ENCODE measurements at places on chromosomes 5 and 9. TPM values are rescaled to one million over a fixed set of nuclear protein-coding genes. Genes with fewer than 3 reads are reported as not detected.
A peak's percentile ranks its signal among the peaks of the same experiment; 100 is the strongest.

DNA sequence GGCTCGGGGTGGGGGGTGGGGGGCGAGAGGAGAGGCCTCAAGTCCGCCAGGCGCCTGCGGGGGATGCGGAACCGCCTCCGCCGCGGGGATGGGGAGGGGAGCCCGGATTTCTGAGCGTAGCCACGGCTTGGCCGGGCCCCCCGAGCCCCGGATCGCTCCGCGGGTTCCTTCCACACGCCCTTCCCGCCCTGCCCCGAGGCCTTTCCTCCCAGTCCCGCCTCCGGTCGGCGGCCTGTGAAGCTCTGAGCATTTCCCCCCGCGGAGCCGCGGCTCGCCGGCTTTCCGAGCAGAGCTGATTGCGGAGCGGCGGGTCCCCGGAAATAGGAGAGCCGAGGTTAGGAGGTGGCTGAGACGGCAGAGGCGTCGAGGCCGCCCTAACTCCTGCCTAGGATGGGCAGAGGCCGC lies 6.1 kb downstream of the IRX4 start:
- DNase-seq = no peak

- no peak for DNase-seq
Measured at GRCh38 chr5:81760521-81760920, 9.6 kb upstream of the SSBP2 start.

GRCh38 chr9:35928591-35929452 lies 19.5 kb downstream of the SPAAR start:
- no peak for DNase-seq

- DNase-seq = no peak
Measured at GRCh38 chr9:130732136-130732535, 38.6 kb downstream of the EXOSC2 start.

SPEF2 gene
- total RNA-seq = 17.6 TPM

REEP2 gene
- 0.80 TPM for total RNA-seq

FBLL1 gene
- not detected for total RNA-seq

GRCh38 chr5:160904591-160904990 lies 52.6 kb upstream of the ATP10B start:
- DNase-seq = no peak

PARP8 gene
- total RNA-seq = 54.6 TPM

DNA sequence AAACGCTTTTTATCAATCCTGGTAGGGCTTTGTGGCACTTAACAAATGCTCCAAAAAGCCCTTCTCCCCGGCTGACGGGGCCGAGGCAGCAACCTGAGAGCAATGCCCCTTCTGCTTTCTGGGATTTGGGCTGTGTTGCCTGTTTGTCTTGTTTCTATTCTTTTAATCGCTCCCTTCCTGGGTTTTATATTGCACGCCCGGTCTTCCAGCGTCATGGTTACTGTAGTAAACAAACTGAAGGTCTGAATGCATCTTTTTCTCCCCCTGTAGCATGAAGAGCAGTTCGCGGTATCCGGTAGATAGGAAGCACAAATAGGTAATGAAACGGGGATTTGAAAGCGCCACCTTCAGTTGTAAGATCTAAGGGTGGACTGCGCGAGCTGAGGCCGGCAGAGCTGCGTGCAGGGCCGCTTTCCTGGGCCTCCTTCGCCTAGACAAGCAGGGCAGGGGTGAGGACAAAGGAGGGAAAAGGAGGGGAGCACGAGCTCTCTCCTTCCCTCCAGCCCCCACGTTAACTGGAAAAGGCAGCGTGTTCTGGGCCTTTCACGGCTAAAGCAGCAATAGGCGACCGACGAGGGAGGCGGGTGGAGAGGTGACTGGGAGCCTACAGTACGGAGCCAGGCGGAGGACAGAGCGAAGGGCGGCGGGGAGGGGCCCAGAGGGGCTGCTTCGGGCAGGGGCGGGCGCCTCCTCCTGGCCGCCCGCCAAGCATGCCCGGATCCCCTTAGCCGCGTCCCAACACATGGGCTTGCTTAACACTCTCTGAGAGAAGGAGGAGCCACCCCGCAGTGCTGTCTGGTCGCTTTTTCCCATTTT lies 49.3 kb upstream of the ZNF366 start:
- peak; percentile 77 for DNase-seq

GRCh38 chr5:73757416-73757815 lies 131.4 kb downstream of the ARHGEF28 start:
- no peak for DNase-seq

ZNF879 gene
- total RNA-seq = 7.3 TPM

GRCh38 chr9:95360866-95361265 lies 43.4 kb upstream of the FANCC start:
- DNase-seq = no peak

CCNJL gene
- total RNA-seq = 15.5 TPM

RNF208 gene
- 5.8 TPM for total RNA-seq

- no peak for DNase-seq
Measured at GRCh38 chr5:176773408-176774035, 36.8 kb upstream of the UNC5A start.

DNA sequence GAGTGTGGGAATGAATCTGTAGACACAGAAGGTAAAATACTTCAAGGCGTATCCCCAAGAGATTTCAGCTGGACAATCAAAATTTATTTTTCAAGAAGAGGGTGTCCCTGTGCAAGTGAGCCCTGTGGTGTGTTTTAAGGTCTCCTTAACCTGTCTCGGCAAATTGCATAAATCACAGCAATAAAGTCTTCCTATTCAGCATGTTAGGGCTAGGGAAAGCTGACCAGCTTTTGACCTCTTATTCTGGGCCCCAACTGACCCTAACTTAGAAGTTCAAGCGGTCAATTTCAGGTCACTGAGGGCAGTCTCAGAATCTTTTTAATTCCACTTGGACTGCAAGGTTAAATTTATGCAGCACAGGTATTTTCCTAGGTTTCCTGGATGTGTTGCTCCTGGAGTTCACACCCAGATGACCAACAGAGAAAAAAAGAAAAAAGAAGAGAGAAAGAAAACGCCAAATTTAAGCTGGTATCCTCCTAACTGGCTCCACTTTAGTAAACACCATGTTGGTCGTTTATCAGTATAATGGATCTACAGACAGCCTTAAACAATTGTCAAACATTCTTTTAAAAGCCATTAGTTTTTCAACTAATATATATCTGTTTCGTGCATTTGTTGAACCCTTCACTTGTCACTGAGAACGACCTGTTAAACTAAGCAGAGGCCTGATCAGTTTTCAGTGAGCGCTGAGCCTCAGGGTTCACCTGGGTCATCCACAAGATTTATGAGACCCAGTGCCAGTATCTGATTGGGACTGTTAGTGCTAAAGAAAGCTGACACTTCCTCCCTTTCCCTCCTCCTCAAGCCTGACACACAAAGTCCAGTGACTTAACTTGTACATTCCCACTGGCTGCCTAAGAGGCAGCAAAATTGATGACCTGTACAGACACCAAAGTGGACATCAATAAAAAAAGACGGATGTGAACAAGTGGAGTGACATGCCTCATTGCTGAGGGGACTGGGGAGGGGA lies 546.1 kb downstream of the NR2F1-AS1 start:
- DNase-seq = no peak

DNA sequence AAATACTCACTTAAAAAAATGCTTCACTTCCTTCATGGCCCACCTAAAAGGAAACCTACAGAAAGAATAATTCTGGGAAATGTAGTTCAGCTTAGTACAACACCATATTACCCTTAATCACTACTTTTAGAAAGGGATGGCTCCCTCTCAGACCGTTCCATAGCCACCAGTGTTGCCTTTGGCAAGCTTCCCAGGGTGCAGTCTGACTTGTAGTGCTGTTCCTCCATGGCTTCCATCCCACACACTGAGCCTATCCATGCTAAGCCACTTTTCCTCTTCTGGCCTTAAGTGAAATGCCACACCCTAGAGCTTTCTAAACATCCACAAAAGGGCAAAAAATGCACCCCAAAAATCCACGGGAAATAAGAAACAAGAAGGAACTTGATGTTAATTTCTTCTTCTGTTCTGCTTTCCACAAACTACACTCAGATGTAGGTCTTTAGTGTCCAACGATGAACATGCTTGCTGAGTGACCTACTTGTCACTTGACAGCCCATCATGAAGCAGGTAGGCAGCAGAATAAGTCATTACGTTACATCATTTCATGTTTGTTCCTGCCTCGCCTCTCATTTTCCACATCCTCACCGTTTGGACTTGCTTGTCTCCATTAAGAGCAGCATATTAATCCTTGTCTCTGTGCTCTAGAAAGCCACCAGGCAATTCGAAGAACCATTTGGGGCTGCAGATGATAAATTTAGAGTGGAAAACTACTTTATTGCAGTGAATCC lies 391.1 kb upstream of the GRAMD2B start:
- no peak for DNase-seq

- DNase-seq = no peak
Measured at GRCh38 chr9:127953154-127953553, 15.5 kb upstream of the DPM2 start.

GRCh38 chr5:172418862-172419814 lies 35.2 kb downstream of the SH3PXD2B start:
- no peak for DNase-seq

CD274 gene
- total RNA-seq = 16.5 TPM

GRCh38 chr5:140358738-140359310 lies 1.2 kb upstream of the SLC4A9 start:
- DNase-seq = no peak

BAAT gene
- total RNA-seq = not detected

IDNK gene
- 4.2 TPM for total RNA-seq

SLC46A2 gene
- 13.7 TPM for total RNA-seq

TICAM2 gene
- total RNA-seq = 5.8 TPM

NADK2 gene
- total RNA-seq = 19.1 TPM

GRCh38 chr5:58447226-58447625 lies 12.7 kb downstream of the PLK2 start:
- DNase-seq = no peak

CLTA gene
- total RNA-seq = 177 TPM

STKLD1 gene
- total RNA-seq = 1.6 TPM

DNA sequence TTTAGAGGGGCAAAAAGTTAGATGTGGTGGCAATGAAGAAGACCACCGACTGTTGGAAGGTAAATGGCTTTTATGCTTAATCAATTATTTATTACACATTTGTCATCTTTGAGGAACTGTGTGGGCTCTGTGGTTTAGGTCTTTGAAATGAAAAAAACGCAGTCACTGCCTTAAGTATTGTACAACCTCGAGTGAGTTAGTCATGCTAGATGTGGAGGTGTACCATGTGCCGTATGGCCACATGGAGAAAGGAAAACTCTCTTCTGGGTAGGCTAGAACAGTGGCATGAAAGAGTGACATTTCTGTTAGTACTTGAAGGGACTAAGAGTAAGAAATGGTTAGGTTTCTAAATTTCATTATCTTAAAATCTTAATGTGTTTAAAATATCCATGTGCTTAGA lies 166.1 kb downstream of the HACD4 start:
- DNase-seq = no peak

GLRA1 gene
- total RNA-seq = not detected

INSL4 gene
- total RNA-seq = not detected

DNA sequence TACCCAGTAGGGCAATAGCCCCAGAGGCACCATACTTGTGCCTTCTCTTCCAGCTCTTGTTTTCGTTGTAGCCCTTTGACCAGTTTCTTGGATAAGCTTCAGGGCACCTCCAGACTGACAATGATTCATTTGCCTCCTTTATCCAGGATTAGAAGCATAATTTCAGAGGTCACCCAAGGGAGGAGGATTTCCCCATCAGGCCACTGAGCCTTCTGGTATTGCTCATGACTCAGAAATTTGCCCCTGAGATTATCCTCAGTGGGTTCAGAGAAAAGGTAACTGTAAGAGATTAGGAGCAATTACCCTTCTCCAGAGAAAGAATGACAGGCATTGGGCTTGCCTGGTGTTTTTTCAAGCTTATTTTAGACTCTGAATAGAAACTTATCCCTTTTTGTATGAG lies 147.9 kb downstream of the MSX2 start:
- no peak for DNase-seq

DNA sequence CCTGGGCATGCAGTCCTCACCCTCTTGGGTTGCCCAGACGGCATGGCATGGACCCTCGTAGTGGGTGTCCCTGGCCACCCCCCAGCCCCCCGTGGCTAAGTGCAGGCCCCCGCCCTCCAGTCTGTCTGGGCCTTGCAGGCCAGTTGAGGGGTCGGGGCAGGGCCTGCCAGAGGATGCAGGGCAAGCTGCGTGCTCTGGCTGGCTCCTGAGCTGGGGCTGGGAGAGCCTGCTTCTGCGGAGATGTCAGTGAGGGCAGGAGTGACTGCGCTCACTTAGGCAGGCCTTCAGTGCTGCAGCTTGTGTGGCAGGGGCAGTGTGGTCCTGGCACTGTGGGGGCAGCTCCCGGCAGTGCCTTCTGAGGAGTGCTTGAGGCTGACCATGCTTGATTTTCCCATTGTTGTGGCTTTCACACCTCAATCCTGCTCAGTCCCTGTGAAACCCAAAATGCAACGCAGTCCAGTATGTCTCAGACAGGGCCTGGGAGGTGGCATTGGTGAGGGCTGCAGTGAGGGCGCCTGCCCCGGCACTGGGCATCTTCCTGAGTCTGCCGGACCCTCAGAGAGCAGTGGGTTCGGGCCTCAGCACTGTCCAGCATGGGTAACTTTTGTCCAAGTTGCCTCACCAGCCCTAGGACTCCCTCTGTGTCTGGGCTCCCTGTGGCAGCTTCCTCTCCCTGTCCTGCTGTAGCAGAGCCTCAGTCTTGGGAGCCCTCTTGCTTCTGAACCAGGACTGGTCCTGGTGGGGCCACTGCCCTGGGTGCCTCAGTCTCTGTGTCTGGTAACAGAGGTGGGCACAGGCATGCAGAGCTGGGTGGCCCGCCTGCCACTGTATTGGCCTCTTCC lies 93.0 kb downstream of the PHF2 start:
- DNase-seq = peak; percentile 37

- no peak for DNase-seq
Measured at GRCh38 chr5:35741126-35741716, 115.5 kb upstream of the IL7R start.

DNA sequence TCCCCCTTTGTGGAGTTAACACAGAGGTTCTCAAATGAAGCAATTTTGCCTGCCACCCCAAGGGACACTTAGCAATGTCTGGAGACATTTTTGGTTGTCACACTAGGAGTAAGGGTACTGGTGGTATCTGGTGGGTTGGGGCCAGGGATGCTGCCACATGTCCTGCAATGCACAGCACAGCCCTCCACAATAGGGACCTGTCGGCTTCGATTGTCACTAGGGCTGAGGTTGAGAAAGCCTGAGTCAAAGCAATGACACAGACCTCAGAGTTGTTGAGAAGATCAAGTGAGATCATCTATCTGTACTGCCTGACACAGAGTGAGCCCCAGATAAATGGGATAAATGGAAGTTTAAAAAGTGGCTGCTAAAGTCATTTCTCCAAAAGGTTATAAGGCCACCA lies 249.2 kb upstream of the KLF4 start:
- DNase-seq = no peak

- no peak for DNase-seq
Measured at GRCh38 chr9:131606896-131607567, 61.7 kb downstream of the PRRT1B start.

- DNase-seq = no peak
Measured at GRCh38 chr9:87109851-87110250, 162.5 kb upstream of the GAS1 start.

CCDC69 gene
- total RNA-seq = 79.0 TPM

HK3 gene
- total RNA-seq = 61.2 TPM

Data from lower lobe of right lung (tissue), 2 donors.